ENCODE measurements at places on chromosomes 7 and 10.

- peak; percentile 22 for DNase-seq
Measured at GRCh38 chr7:136114966-136115762, 138.0 kb upstream of the MTPN start.

GRCh38 chr10:128411643-128412042 lies 285.4 kb upstream of the MKI67 start:
- no peak for DNase-seq

DNA sequence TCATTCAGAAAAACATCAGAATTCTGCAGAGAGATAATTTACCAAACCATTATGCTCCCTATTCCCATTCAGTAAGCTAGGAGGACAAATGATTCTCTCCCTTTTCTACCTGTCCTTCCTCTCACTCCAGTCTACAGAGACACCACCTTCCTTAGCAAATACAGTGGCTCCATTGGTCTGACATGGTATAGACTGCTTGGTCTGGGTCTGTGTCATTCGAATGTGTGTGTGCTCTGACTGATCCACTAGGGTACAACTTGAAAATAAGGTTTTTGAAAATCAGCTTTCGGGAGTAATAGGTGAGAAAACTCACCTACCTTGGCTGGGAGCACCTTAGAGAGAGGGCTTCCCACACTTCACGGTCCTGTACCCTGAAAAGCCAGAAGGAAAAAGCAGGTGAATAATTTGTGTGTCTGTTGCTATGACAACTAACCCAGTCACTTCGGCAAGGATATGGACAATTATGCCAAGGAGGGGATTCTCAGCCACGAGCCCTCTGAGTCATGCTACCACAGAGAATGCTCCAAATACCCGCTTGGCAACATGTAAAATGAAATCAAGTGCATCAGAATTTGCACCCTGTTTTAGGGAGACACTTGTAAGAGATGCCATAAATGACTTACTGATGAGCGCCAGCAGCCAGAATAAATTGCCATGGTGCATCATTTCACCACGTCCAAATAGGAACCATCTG lies 114.5 kb upstream of the PRKCQ start:
- no peak for DNase-seq

DNA sequence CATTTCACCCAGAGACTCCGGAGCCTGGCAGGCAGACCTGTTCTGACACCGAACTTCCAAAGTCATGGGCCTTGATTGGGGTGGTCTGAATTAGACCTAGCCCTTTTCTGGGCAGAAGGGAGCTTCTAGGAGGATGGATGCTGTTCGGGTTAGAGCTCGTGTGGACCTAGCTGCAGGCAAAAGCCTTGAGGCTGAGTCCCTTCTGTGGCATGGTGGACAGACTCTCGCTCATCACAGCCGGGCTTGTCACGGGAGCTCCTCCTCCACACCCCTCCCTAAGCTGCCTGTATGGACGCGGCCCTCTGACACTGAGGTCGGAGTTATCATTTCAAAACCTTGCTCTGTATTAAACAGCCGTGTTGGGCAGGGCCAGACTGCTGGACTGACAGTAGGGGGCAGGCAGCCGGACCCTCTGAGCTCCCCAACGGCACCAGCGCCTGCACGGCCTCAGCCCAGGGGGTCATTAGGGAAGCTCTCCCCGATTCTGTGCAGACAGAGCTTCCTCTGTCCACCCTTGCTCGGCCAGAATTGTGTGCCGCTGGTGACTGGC lies 2.2 kb downstream of the IRF5 start:
- no peak for DNase-seq

Data from AG09319 (cell line).